Stimulated activated CD4-positive, alpha-beta T cell treated with anti-CD3 and anti-CD28 coated beads, Interleukin-4, amount 100 ng/mL, for 1 hour (primary cell): ENCODE measurements at places on chromosomes 1 and 21.

GRCh38 chr1:7609311-7609994, 161.6 kb upstream of the VAMP3 start:
- no peak for DNase-seq

DNA sequence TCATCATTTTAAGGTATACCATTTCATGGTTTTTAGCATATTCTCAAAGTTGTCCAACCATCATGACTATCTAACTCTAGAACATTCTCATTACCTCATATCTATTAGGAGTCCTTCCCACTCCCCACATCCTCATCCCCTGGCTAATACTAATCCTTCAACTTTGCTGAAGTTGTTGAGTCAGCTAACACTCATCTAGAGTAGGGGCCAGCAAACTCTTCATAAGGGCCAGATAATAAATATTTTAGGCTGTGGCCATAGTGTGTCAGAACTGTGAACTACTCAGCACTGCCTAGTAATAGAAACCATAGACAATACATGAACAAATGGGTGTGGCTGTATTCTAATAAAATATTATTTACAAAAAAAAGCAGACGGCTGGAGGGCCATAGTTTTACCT, 43.0 kb downstream of the TOR3A start:
- DNase-seq: no peak

DNA sequence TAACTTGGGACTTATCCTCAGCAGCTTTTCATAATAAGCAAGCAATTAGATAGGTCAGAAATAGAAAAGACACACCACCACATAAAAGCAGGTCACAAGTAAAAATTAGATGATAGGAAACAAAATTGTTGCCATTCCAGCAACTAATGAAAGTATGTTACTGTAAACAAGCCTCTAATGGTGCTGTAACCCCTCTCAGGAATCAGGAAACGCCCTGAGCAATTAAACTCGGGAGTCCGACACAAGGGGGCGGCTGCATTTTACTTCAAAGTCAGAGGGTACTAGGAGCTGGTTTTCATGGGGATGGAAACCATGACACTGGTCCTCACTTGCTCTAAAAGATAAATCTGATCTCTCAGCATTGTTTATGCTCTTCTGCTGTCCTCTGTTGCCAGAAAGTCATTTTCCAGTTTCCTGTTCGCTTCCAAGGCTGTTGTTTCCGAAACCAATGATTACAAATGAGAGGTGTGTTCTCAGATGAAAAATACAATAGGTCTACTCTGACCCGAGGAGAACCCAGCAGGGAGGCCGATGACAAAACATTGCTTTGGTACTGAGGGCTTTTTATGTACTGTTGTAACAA, 93.4 kb downstream of the TGFBR3 start:
- DNase-seq: no peak

DNA sequence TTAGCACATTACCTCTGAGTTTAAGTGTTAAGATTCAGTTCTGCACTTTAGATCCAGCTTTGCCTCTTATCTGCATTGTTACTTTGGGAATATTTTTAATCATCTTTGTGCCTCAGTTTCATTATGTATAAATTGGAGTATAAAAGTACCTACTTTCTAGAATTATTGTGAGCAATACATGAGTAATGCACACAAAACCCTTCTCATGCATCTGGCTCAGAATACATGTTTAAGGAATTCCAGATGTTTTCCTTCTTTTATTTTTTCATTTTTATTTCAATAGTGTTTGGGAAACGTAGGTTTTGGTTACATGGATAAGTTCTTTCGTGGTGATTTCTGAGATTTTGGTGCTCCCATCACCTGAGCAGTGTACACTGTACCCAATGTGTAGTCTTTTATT, 14.2 kb downstream of the C8A start:
- DNase-seq: no peak

GRCh38 chr1:67921725-67922489, 88.6 kb upstream of the GNG12 start:
- no peak for DNase-seq

- no peak for DNase-seq
Observed at GRCh38 chr1:117838911-117839310, 90.5 kb downstream of the GDAP2 start.

DNA sequence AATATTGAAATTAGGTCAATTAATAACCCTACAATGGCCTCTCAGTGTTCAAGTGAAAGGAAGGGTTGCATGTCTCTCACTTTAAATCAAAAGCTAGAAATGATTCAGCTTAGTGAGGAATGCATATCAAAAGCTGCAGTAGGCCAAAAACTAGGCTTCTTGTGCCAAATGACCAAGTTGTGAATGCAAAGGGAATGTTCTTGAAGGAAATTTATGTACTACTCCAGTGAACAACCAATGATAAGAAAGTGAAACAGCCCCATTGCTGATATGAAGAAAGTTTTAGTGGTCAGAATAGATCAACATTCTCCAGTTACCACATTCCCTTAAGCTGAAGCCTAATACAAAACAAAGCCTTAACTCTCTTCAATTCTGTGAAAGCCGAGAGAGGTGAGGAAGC, 10.0 kb downstream of the MAEL start:
- DNase-seq: no peak

- DNase-seq: no peak
Observed at GRCh38 chr1:37722181-37723071, 30.1 kb downstream of the CDCA8 start.

DNA sequence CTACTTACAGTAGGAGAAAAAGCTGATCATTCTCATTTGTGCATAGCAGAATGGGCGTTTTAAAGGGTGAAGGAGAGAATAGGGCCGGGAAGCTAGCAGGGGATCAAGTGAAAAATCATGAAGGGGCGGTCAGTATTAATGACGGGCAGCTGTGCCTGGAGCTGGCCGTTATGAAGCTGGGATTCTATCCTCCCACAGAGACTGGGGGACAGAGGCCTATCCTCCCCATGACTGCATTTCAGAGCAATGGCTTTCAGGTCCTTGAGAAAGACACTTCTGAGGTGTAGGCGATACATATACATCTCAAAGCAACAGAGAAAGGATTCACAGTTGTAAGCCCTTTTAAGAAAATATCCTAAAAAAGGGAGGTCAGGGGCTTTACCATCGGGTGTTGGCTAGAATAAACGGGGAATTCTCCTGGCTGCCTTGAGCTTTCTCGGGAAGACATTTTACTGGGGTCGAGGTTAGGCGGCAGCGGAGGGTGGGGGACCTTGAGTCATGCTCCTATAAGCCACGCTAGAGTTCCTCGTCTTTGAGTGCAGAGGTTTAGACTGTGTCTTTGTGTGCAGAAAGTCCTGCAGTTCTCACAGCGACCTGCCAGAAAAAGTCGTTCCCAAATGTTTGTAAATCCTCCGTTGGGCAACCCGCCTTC, 559 bp upstream of the MTARC2 start:
- DNase-seq: no peak

GRCh38 chr1:24540906-24541710, 14.8 kb upstream of the NCMAP start:
- peak; percentile 32 for DNase-seq

- DNase-seq: no peak
Observed at GRCh38 chr1:193957556-193958095, 771.2 kb upstream of the B3GALT2 start.

DNA sequence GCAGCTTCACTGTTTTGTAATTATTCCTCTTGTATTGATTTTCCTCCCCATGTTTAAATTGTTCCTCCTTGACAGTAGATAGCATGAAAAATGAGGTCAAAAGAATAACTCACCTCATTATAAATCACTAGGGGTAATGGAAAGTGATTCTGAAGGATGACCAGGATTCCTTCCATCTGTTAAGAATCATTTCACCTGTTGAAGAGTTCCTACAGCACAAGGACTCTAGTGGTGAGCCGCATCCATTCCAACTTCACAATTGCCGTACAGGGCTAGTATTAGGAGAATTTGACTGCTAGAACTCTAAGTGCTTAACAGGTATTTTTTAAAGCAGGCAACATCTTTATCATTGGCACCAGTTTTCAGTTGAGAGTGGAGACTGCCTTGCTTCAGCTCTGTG, 13.7 kb downstream of the PPP1R12B start:
- no peak for DNase-seq

- no peak for DNase-seq
Observed at GRCh38 chr1:30887485-30888315, 20.9 kb downstream of the SDC3 start.
